Stimulated activated CD4-positive, alpha-beta T cell treated with anti-CD3 and anti-CD28 coated beads, Interleukin-2, amount 100 ng/mL, for 24 hours (primary cell): ENCODE measurements at places on chromosomes 3 and 15.

- DNase-seq: peak; percentile 13
Observed at GRCh38 chr3:38125305-38126120, 11.4 kb downstream of the ACAA1 start.

DNA sequence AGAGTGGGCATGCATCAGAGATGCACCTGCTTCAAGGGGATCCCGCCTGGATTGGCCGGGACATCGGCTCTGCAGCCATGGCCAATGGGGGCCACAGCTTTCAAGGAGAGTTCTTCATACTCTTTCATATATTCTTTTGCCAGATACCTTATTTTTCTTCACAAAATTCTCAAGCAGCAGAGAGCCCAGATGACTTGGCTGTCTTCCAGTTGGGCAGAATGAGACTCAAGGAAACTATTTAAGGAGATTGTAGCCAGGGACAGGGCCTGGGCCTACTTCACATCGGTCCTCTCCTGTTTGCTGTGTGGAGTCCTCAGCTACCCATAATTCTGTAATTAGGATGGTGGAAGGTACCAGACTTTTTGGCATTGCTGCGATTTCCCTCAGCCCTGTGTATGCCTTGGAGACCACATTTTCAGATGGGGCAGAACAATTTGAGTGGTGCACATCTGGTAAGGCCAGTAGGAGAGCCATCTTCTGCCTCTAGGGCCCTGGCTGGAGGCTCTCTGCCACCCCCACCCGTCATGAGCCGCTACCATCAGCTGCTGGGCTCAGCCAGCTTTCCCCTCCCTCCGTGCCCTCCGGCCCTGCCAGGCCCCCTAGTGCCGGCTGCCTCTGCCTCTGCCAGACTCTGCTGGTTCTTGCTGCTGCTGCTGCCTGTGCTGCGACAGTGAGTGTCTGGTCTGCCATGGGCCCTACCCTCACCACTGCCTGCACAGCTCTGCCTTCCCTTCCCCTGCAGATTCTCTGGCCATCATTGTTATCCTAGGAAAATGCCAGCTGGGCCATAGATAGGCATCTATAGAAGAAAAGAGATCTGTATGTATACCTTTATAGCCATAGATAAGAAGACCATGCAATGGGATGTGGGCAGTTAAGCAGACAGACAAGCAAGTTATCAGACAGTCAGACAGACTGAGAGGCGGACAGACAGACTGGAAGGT, 6.7 kb downstream of the PLIN1 start:
- no peak for DNase-seq

DNA sequence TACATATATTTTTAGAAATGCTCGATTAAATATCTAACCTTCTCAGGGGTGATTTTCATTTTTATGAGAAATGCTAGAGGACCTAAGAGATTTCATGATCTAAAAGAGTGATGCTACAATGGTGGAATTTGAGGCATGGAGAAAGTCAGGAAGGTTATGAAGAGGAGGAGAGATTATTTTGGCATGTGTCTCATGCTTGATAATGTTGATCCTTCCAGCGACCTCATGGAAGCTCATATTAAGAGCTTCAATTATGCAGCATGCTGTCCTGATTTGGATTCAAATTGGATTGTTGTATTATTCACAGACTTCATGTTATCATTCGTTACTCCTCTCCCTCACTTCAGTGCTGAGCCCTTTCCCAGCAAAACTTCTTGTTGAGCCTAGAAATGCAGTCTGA, 112.5 kb downstream of the RAP2B start:
- no peak for DNase-seq

- DNase-seq: no peak
Observed at GRCh38 chr3:188518416-188518815, 364.5 kb downstream of the LPP start.

DNA sequence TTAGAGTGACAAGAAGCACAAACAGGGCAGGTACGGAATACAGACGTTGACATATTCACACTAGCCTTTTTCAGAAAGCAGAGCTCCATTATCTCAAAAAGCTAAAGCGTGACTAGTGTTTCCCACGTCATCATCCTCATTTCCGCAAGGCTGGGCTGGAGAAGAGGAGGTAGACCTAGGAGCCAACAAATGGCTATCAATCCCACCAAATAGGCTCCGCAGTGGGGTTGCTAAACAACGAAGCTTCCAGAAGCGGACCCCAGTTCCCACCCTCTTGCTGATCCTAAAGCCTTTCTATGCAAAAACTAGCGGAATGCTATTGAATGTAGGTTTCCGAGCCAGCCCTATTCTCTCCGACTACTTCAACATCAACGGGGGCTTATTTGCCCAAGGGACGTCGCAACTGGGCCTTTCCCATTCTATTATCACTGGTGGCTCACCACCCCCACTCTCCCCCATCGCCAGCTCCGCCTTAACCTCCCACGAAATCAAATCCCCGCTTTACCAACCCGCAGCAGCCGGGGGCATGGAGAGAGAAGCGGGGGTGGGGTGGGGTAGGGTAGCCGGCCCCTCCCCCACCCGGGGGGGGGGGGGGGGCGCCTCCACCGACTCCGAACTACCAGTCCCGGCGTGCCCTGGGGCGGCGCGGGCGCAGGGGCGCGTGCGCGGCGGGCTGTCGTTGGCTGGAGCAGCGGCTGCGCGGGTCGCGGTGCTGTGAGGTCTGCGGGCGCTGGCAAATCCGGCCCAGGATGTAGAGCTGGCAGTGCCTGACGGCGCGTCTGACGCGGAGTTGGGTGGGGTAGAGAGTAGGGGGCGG, at the start of gene MORF4L1:
TSS of gene MORF4L1 (plus strand) at position 736 of the 817 bp plus-strand sequence. CDS start 128 bp downstream, outside the sequence.
- DNase-seq: peak; percentile 95

GRCh38 chr15:98703126-98703685, 54.9 kb downstream of the IGF1R start:
- no peak for DNase-seq

GRCh38 chr3:160417311-160417710, 17.9 kb downstream of the SMC4 start:
- no peak for DNase-seq

DNA sequence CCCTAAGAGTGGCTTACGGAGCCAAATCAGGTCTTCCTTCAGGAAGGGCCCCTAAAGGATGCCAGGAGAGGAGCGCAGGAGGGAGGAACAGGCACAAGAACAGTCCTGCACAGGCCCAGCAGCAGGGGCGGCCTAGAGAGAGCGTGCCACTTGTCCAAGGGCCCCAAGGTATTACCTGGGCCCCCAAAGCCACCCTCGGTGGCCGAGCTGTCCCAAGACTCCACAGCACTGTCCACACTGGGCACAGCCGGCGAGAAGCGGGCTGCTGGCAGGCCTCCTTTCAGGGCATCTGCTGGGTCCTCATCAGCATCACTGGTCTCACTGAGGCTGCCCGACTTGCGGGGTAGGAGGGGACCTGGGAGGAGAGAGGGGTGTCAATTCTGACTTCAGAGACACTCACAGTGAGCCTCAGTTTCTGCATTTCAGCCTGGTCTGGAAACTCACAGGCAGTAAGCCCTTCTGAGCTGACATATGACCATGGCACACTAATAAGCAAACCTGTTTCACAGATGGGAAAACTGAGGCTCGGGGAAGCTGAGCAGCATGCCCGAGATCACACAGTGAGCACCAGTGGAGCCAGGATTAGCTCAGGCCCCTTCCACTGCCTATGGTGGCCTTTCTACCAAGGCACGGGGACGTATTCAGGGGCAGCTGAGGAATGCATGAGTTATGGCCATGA, 33.4 kb downstream of the GRIP2 start:
- no peak for DNase-seq

DNA sequence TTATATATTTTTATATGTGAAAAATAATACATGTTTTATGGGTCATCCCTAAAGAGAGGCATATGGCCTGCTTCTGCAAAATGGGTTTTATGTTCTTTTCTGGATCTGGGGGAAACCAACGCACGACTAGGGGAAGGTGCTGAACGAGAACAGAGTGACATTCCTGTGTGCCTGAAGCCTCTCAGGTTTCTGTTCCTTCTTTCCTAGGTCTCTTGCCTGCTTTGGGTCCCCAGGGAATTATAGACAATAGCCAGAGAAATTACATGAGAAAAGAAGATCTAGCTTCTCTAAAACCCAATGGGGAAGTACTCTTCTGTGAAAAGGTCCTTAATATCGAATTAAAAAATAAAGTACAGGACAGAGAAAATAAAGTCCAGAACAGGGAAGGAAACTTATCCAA, 66.5 kb downstream of the IGSF11 start:
- DNase-seq: no peak

- DNase-seq: no peak
Observed at GRCh38 chr3:11086856-11087255, 67.4 kb upstream of the HRH1 start.

DNA sequence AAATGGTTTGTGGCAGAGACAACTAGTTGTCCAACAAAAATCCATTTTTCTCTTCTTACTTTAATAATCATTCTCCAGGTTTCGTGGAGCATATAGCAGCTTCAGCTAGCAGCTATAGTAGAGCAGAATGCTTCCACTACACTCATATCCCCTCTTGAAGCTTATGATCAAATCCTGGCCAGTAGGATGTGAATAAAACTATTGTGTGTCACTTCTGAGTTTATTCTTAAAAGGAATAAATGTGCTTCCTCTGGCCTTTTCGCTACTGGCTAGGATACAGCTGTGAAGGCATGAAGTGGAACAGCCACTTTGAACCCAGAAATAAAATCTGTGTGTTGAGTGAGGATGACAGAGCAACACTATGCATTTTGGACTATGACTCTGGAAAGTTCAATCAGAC, 7.8 kb upstream of the CPOX start:
- DNase-seq: no peak

DNA sequence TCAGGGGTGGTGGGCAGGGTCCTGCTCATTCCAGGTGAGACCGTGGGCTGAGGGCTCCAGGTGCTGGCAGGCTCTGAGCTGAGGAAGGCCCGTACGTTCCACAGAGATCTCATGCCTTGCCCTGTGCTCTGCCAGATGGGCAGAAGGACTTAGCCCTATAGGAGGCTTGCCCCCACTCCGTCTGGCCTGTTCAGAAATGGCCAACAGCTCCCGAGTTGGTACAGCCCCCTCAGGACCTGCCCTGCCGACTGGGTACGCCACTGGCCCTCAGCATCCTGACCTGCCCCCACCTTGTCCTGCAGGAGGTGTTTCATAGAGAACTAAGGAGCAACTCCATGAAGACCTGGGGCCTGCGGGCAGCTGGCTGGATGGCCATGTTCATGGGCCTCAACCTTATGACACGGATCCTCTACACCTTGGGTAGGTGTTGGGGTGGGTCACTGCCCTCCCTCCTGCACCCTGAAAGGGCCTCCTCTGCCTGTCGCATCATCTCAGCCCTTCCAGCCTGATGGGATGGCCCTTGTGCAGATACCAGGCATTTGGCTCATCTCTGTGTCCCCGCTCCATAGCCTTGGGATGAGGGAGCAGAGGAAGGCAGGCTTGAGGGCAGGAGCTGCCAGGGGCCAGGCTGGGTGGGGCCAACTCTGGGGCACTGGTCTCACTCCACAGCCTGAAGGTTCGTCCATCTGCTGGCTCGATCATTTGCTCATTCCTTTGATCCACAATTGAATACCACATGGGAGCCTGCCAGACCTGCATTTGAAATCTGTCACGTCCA, 14.2 kb downstream of the TMEM43 start:
- no peak for DNase-seq

- DNase-seq: no peak
Observed at GRCh38 chr15:53746101-53746500, 13.4 kb downstream of the WDR72 start.

DNA sequence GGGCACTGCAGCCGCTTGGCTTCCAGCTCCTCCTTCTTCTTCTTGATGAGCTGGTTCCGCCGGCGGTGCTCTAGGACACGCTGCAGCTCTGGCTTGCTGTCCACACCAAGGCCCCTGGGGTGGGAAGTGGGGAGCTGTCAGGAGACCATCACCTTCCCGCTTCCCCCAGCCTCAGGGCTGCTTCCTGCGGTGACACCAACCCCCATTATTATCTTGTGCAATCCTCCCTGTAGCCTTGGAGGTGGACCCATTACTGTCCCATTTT, 10.0 kb downstream of the FAM107A start:
- no peak for DNase-seq

- no peak for DNase-seq
Observed at GRCh38 chr3:15660055-15660935, 58.8 kb downstream of the BTD start.

GRCh38 chr15:77549576-77550288, 83.0 kb downstream of the LINGO1 start:
- DNase-seq: no peak

- DNase-seq: no peak
Observed at GRCh38 chr3:156727519-156728205, 53.3 kb downstream of the TIPARP start.

GRCh38 chr15:40314723-40315276, 7.1 kb upstream of the PLCB2 start:
- DNase-seq: no peak
